ENCODE measurements at places on chromosomes 7 and 10.

- DNase-seq = no peak
These were observed 100.4 kb upstream of the ACBD5 start for GRCh38 chr10:27341001-27341400.

DNA sequence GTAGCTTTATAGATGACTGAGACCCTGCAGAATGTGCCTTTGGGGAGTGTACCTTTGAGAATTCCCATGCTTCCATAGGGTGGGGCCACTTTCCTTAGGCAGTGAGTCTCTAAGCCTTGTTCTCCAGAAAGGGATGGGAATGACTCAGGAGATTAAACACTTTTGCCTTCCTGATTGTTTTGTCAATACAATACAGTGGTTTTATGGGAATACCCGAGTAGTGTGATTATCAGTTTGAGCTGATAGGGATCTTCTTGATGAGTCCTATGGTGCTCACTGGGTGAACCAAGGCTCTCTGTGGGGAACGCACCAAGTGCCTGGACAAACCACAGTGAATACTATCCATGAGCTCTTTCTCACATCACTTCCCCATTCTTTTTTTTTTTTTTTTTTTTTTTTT, 6.3 kb downstream of the MYOF start:
- DNase-seq = no peak

GRCh38 chr10:787933-788651, 98.6 kb upstream of the DIP2C start:
- no peak for DNase-seq

DNA sequence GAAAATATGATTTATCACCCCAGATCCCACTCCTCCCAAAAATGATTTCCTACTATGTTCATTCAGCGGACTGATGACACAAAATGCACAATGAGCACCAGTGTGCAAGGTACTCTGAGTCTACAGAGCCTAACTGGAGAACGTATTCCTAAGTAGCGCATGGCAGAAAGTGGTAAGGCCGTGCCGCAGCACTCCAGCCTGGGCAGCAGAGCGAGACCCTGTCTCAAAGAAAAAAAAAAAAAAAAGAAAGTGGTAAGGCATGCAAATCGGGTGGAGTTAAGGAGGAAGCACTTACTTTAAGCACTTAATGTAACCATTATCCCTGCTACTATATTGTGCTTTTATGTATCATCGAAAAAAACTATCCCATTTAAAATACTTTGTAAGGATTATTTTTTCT, 25.5 kb downstream of the CYP51A1 start:
- DNase-seq = no peak

DNA sequence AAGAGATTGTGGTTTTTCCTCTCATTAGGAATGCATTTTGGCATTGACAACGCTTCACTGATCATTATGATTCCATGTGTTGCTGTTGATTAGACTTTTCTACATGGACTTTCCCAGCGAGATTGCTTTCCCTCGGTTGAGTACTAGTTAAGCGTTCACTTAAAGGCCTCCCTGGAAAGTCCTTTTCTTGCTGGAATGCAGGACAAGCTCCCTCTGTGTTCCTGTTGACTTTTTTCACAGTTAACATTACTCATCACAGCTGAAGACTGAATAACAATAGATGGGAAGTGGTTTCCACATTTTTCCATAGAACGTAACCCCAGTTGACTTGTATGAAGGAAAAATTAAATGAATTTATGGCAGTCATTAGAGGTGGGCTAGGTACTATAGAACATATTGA, 2.6 kb upstream of the CAV1 start:
- DNase-seq = no peak

DNA sequence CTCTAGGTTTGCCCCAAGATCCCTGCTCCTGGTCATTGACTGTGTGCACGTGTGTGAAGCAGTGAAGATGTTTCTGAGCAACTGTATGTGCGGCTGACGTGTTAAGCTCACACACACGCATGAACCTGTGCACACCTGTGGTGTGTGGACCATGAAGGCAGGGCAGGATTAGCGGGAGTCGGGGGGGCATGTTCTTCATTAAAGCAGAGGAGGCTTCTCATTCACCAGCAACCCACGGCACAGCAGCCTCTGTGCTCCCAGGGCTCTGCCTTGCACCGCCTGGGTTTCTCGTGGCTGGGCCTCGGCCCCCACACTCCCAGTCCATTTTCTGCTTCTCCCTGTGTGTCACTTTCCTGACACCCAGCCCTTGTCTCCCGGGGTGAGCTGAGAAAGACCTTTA, 824 bp upstream of the TACR2 start:
- no peak for DNase-seq

- no peak for DNase-seq
These were observed 236.2 kb downstream of the PCLO start for GRCh38 chr7:82926477-82926876.

DNA sequence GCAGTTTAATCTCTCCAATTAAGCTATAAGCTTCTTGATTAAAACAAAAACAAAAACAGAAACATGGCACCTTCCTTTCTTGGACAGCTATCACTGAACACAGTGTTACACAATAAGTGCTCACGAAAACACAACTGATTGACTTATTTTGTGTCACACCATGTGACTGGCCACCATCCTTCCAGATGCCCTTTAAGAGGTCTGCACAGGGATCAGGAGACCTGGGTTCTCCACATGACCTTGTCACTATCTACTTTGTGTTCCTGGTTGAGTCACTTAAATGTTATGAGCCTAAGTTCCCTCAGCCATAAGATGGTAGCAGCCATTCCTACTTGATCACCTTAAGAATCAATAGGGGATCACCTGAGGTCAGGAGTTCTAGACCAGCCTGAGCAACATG, 120.1 kb downstream of the HIPK2 start:
- DNase-seq = no peak

DNA sequence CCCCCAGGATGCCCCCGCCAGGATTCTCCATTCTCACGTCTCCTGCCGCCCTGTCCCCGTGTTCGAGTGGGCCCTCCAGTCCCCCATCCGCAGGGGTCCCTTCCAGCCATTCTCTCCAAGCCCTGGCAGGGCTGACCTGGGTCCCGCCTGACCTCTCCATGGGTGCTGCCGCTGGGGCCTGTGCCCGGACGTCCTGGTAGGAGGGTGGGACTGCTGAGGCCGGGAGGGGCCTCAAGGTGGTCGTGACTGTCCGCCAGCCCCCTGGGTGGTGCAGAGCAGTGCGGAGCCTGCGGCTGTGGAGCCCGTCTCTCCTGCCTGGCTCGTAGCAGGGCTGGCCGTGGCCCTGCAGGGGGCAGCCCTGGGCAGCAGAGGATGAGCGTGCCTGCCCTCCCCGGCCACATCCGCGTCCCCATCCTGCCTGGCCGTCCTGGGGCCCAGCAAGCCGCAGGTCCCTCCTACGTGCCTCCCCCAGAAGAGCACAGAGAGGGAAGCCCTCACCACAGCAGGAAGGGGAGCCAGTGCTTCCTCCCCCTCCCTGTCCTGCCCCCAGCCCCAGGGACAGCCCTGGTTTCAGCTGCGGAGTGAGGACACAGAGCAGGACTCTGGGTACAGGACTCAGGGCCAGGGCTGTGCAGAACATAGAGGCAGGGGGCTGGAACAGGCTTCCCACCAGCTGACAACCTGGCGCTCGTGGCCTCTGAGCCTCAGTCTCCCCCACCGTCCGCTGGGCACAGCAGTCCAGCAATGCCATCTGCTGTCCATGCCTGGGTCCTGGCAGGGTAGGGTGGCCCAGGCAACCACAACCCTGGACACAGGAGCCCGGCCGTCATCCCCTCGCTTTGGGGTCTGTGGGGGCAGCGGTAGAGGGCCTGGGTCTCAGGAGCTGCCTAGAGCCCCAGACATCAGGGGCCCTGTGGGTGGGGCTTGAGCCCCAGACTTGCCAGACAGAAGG, 1.5 kb upstream of the GRIFIN start:
- DNase-seq = peak; percentile 30

GRCh38 chr7:156162451-156162850, 350.2 kb upstream of the SHH start:
- DNase-seq = no peak

- DNase-seq = no peak
These were observed 46.4 kb downstream of the SFMBT2 start for GRCh38 chr10:7364474-7364873.

GRCh38 chr7:16778476-16778875, 24.9 kb downstream of the TSPAN13 start:
- no peak for DNase-seq
